Type B pancreatic cell (in vitro differentiated cells): ENCODE measurements at places on chromosomes 16 and 17. TPM values are rescaled to one million over a fixed set of nuclear protein-coding genes. Genes with fewer than 3 reads are reported as not detected.
A peak's percentile ranks its signal among the peaks of the same experiment; 100 is the strongest.

GRCh38 chr16:48608871-48609651 lies 919 bp downstream of the N4BP1 start:
- DNase-seq, result peak; percentile 40

DNA sequence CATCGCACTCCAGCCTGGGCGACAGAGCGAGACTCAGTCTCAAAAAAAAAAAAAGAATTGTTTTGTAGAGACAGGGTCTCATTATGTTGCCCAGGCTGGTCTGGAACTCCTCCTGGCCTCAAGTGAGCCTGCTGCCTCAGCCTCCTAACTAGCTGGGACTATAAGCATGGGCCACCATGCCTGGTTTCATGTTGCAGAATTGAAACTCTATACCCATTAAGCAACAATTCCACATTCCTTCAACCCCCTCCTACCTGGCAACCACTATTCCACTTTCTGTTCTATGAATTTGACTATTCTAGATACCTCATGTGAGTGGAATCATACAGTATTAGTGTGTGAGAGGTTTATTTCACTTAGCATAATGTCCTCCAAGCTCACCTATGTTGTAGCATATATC lies 24.5 kb downstream of the RNF135 start:
- DNase-seq, result no peak

GRCh38 chr17:49862781-49863331 lies 15.0 kb upstream of the TAC4 start:
- no peak for DNase-seq

- DNase-seq, result no peak
Measured at GRCh38 chr17:6602141-6602540, 38.4 kb downstream of the KIAA0753 start.

- no peak for DNase-seq
Measured at GRCh38 chr16:67935101-67935401, 1.6 kb downstream of the PSMB10 start.

DNA sequence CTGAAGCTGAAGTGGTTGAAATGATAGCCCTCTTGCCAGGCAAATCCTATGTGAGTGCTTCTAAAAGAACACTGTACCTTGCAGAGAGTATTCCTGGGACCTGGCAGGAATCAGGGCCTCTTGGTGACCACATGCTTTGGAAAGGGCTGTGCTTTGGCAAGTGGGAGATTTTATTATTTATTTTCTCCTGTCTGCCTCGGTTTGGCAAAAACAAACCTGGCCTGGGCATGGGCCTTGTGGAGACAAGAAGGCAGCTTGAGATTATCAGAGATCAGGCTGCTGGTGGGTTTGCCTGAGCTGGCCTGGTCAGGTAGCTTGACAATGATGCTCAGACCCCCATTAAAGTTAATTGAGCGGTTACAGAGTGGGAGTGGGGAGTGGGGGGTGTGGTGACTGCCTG lies 24.6 kb downstream of the ABCC1 start:
- no peak for DNase-seq

DNA sequence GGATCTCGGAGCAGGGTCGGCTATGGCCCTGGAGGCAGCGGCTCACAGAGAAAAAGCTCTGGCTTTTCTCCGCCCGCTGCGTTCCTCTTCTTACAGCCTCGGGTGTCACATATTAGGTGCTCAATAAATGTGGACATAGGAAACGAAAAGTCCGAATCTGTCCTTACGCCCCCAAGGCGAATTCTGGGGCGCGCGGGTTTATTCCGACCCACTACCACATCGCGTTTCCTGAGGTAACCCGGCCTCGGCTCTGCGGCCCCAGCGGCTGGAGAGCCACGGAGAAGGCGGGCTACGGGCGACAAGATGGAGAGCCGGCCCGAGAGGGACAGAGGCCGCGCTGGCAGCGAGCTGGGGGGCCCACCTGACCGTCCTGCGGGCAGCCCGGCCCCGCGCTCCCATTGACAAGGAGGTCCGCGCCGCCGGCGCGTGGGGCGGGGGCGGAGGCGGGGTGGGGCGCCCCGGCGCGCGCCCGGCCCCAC lies 573 bp upstream of the GNAO1 start:
- no peak for DNase-seq

DNA sequence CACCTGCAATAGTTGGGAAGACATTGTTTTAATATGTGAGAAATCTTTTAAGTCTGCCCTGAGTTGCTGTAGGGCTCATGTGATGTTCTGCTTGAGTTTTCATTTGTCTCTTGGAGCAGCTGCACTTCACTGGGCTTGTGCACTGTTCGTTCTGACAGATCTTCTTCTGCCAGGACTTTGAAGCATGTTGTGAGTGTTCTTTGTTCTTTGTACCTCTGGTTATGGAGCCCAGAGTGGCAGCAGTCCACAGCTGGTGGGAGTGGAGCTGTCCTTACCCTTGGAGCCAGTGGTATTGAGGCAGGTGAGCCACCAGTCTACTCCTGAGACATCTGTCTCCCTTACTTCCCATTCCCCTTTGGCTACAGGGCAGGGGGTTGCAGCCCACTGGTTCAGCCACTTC lies 64.6 kb downstream of the GNAO1 start:
- no peak for DNase-seq

DNA sequence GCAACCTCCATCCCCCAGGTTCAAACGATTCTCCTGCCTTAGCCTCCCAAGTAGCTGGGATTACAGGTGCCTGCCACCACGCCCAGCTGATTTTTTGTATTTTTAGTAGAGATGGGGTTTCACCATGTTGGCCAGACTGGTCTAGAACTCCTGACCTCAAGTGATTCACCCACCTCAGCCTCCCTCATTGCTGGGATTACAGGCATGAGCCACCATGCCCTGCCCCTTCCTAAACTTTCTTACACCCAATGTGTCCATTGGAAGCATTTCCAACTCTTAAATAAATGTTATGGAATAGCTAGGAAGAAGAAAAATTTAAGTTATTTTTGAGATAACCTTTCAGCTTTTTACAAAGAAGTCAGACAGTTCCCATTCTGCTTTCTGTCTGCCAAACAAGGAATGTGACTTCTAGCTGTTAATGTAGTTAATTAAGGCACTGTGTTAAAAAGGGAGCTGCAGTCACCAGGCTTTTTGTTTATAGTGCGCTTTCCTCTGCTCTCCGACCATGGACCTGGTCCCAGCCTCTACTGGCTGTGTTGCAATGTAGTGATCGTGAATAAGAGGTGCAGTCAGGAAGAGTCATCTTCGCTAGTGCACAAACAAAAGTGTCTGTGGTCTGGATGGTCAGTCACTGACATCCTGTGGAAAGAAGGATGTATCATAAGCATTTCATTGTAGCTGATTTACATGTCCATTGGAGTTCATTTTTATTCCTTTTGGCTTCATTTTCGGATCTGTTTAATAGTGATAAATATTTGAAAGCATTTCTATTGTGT lies 39.7 kb downstream of the USP10 start:
- DNase-seq, result no peak

DNA sequence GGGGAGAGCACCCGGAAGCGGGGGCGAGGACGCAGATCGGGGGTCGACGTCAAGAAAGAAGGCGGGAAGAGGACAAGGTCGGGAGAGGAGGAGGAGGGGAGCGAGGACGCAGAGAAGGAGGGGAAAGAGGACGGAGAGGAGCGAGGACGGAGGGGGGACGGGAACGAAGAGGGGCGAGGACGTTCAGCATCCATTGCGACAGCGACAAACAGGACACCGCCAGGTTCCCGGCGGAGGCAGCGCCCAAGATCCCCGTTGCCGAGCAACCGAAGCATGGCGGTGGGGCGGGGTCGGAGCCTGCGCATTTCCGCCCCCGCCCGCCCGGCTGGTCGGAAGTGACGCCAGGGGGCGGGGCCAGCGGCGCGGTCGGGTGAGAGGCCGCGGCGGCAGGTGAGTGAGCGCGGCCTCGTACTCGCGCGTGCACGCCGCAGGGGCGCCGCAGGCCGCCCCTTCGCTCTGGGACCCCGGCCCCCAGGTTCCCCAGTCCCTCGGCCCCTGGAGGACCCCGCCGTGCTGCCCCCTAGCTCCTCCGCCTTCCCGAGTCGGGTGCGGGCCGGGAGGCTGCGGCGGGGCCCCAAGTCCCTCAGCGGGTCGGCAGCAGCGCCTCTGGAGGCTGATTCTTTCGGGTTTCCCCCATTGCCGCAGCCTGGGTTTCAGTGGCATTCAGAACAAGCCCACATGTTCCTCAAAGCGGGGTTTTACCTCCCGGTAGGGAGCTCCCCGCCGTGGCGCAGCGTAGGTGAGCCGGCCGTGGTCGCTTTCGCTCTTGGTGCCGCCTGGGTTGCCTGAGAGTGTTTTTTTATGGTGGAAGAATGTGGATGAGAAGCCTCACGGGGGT lies at the start of gene FAM234A:
TSS of gene FAM234A (plus strand) at position 354 of the 838 bp plus-strand sequence. CDS start 19,593 bp downstream, outside the sequence.
- peak; percentile 94 for DNase-seq

- no peak for DNase-seq
Measured at GRCh38 chr17:550463-551180, 164.0 kb downstream of the VPS53 start.

The PRAC2 gene
- not detected in 2 replicates for total RNA-seq

The PROCA1 gene
- 3.0 and 9.2 TPM in 2 replicates for total RNA-seq

The WFDC1 gene
- total RNA-seq, result 0.95 and 2.0 TPM in 2 replicates

The PRSS22 gene
- total RNA-seq, result 42.5 and 56.8 TPM in 2 replicates

The UNC13D gene
- total RNA-seq, result 7.1 and 7.4 TPM in 2 replicates

The TRPV3 gene
- 2.3 and 3.4 TPM in 2 replicates for total RNA-seq
